Esophagus mucosa (tissue), 1 donor: ENCODE measurements at places on chromosomes 12 and 14.

DNA sequence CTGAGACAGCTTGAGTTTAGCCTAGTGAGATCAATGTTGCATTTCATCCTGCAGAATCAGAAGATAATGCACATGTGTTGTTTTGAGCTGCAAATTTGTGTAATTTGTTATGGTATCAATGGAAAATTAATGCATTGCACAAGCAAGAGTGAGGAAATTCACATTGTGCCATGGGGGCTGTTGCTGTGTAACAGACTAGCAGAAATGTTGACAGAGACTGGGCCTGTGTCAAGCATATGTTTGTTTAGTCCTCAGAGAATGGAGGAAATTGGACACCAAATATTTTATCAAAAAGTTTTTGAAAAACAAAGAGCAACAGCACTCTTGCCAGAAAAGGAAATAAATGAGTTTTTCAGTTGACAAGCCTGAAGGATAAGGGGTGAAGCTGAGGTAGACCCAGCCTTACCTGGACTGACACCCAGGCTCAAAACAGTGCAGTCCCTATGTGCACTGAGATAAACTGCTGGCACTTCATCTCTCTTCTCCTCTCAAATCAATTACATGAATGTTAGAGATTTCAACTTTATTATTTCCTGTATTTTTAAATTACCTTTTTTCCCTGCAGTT is 1150.0 kb downstream of the FSCB start:
- no peak for ATAC-seq

GRCh38 chr14:72501439-72501838 is 392.5 kb downstream of the DPF3 start:
- no peak for ATAC-seq

- no peak for ATAC-seq
These were observed 13.5 kb downstream of the CPSF2 start for GRCh38 chr14:92135269-92135668.

DNA sequence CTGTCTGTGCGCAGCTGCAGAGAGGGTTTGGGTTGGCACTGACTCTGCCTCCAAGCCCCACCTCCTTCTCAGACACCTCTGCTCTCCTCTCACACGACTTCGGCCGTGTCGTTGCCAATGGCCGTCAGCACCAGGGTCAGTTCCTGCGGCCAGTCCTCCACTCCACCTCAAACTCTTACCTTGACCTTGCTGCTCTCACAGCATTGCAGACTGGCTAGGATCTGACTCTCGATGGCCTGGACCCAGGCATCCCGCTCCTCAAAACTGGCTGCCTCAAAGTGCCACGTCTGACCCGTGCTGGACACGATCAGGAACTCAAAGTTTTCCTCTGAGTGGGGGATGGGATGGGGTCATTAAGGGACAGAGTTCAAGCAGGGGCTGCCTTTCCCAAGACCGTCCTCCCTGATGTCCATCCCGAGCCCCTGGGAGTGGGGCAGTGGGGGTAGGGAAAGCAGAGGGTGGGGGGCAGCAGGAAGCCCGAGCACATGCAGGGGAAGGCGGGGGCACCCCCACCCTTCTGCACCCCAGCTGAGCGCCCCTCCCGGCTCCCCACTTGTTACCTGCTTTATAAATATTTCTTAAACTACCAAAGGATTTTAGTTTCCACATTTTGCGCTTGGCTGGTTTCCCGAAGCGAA is 10.7 kb downstream of the AGAP2 start:
- no peak for ATAC-seq

GRCh38 chr12:131631230-131631629 is 79.7 kb upstream of the SFSWAP start:
- no peak for ATAC-seq

DNA sequence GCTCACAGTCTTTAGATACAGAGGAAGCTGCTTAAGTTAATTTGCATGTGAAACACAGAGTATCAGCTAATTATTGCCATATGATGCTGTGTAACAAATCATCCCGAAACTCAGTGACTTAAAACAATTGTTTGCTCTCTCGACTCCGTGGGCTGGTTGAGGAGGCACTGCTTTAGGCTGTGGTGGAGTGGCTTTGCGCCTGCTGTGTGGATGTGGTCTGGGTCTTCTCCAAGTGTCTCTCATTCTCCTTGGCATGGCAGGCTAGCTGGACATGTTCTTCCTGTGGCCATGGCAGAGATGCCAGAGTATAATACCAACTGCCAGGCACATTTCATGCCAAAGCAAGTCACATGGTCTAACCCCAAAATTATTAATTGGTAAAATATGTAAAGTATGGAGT is 40.9 kb downstream of the PELI2 start:
- no peak for ATAC-seq
